ENCODE measurements at places on chromosomes 2 and 18.

DNA sequence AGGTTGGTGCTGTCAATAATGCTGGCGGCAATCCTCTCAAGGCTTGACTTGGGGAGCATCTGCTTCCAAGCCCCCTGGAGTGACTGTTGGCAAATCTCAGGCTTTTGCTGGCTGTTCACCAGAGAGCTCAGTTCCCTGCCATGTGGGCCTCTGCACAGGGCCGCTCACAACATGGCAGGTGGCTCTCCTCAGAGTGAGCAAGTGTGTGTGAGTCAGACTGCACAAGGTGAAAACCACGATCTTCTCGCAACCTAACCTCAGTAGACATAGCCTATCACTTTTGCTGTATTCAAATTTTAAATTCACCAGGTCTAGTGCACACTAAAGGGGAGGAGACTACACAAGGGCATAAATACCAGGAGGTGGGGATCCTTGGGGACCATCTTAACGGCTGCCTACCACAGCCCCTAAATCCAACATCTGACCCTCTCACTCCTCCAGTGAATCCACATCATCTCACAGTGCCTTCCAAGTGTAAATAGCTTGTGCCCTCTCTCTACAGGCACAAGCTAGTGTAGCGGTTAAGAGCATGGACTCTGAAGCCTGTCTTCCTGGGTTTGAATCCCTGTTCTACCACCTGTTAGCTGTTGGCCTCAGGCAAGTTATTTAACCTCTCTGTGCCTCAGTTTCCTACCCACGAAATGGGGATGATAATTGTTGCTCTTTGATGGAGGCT, 187.7 kb upstream of the CXCR4 start:
- DNase-seq, result no peak

DNA sequence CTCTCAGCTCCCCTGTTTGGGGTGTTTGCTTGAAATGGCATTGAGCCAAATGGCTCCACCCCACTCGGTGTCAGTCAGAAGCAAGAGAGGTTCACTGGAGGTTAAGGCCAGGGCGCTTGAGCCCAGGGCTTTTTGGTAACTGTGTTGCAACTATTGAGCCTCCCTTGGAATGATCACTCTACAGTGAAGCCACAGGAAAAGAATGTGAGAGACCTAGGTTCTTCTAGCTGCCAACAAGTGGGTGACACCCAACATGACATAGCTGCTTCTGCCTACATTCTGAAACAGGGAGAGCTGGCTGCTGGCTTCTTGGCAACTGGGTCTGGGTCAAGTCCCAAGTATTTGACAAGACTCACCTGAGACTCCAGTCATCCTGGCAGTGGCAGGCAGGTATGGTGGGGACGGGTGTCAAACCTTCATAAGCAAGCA, 7.1 kb upstream of the GRHL1 start:
- DNase-seq, result no peak

- DNase-seq, result no peak
These were observed 46.5 kb downstream of the TPO start for GRCh38 chr2:1459727-1460126.

DNA sequence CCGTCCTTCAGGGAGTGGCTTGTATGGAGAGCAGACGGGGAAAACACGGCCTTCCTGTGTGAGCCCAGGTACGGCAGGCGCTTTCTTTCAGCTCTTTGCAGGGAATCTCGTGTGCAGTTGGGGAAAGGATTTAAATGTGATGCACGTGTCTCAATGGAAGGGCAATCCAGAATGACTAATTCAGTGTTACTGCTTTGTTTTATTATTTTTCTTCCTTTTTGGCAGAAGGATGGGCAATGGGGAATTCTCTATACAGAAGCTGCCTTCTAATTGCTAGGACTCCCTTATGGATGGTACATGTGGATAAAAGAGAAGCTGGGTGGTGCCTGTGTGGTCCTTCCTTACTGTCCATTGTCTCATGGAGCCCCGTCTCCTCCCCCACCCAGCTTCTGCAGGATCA, 107.4 kb downstream of the WDSUB1 start:
- no peak for DNase-seq

- no peak for DNase-seq
These were observed 69.2 kb upstream of the MTIF2 start for GRCh38 chr2:55338268-55338667.

DNA sequence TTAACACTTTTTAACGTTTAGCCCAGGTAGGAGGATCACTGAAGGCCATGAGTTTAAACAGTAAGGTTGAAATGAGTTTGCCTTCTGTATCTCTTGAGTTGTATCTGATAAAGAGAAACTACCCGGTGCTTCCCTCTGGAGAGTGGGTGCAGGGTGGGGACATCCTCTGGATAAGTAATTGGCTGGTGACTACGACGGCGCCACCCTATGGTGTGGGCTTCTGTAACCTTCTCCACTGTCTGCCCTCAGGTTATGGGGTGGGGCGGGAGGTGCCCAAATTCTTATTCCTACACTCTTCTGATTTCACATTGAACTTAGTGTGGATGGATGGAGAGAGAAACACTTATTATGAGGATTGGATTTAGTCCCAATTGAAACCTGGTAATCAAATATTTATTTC, 68.8 kb downstream of the LDLRAD4 start:
- DNase-seq, result no peak

DNA sequence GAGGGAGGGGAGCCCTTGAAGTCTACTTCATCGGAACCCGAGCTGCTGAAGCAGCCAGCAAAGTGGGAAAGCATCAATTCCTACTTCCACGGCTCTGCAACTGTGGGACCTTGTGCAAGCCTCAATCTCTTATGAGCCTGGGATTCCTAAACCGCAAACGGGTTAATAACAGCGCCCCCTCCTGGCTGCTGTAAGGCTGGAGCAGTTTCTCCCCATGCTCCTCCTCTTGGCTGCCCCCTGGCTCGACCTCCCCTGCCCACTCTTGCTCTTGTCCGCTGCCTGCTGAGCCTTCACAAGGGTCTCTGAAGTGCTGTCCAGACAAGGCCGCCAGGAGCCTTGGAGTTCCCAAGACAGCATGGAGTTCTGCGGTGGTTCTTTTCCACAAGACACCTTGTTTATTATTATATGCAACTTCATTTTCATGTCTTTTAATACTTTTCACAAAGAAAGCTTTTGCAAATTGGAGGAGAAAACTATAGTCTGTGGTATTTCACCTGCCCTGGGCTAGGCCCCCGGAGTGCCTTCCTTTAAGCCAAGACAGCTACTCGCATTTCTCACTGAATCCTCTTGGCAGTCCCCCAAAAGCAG, 157.2 kb downstream of the DDX1 start:
- DNase-seq, result no peak

GRCh38 chr2:153497938-153498629, 19.5 kb upstream of the RPRM start:
- DNase-seq, result no peak

DNA sequence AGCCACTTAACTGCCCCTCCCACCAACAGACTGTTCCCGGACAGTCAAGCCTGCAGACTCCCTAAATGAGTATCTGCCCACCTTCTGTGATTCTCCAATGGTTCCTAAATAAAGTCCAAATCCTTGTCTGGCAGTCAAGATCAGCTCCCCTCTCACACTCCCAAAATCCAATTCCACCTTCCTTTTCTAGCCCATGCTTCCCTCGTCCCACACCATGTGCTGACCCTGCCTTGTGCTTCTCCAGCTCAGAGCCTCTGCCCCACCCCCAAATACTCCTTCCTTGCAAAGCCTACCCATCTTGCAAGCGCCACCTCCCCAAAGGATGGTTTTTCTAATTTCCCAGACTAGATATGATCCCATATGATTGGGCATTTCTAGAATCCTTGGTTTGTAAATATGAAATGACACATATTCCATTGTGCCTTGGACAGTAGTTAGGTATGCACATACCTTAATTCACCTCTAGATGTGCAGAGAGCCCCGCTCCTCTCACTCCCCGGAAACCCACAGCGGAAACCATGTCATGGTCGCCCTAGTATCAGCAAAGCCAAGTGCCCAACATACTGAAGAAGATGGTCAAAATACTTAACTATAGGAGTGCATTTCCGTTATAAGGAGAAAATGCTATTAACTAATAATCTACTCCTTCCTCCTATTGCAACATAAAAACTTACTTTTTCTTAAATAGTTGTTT, 97.2 kb downstream of the KCTD1 start:
- no peak for DNase-seq

DNA sequence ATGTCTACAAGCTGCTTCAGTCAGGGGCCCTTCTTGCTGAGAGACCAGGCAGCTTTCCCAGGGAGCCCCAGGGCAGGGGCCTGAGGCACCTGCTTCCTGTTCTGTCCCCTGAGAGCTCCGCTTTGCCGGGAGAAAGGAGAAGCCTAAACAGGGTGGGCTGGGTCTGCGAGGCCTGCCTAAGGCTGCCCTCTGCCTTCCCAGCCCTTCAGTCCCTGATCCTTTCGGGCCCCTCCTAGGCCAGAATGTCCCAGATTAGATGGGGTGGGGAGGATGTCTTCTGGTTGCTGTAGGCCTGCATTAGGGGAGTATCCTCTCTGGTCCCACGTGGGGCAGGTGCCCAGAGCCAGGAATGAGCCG, 72.4 kb downstream of the TGOLN2 start:
- DNase-seq, result no peak

DNA sequence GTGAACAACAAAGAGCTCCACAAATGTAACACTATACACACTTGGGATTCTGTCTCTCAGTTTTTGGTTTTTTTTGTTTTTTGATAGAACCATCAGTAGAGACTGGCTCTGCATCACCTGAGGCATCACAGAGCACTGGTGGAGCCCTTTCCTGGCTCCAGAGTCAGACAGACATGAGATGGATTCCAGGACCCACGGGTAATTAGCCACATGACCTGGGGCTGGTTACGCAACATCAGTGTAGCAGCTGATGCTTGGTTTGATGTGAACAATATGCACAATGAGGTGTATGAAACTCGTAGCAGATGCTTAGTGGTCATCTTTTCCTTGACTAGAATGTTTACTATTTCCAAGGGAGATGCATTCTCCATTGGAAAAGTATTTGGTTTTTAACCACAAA, 40.7 kb downstream of the CMPK2 start:
- DNase-seq, result no peak

GRCh38 chr2:228698963-228699362, 517.5 kb upstream of the SPHKAP start:
- no peak for DNase-seq

GRCh38 chr2:142286618-142287017, 155.8 kb upstream of the LRP1B start:
- no peak for DNase-seq

- no peak for DNase-seq
These were observed 40.4 kb upstream of the MAL start for GRCh38 chr2:94984964-94985575.

- no peak for DNase-seq
These were observed 414.0 kb upstream of the FANCL start for GRCh38 chr2:58655152-58655551.

- DNase-seq, result no peak
These were observed 7.5 kb downstream of the MAP4K4 start for GRCh38 chr2:101704816-101705578.

- DNase-seq, result no peak
These were observed 11.5 kb downstream of the PGAP1 start for GRCh38 chr2:196914867-196915460.
